Activated CD8-positive, alpha-beta memory T cell treated with anti-CD3 and anti-CD28 coated beads for 36 hours (primary cell): ENCODE measurements at places on chromosomes 2 and 18. TPM values are rescaled to one million over a fixed set of nuclear protein-coding genes. Genes with fewer than 3 reads are reported as not detected.

OSR1 gene
- not detected for total RNA-seq

NETO1 gene
- total RNA-seq = not detected

AQP12B gene
- total RNA-seq = not detected

PID1 gene
- total RNA-seq = not detected

SPP2 gene
- total RNA-seq = not detected

DYNAP gene
- total RNA-seq = not detected

INPP5D gene
- 43.1 TPM for total RNA-seq

FAM161A gene
- 8.3 TPM for total RNA-seq

ASTL gene
- 18.1 TPM for total RNA-seq

TMEM200C gene
- total RNA-seq = not detected

HOXD9 gene
- not detected for total RNA-seq

PDE1A gene
- not detected for total RNA-seq

INPP1 gene
- 14.7 TPM for total RNA-seq

PER2 gene
- 12.6 TPM for total RNA-seq

OR6B2 gene
- not detected for total RNA-seq

CDH19 gene
- total RNA-seq = not detected

POTEI gene
- total RNA-seq = not detected

CFAP65 gene
- total RNA-seq = not detected

SERPINB3 gene
- total RNA-seq = not detected

DTNA gene
- not detected for total RNA-seq

SOX11 gene
- total RNA-seq = not detected

TMEM17 gene
- total RNA-seq = 0.34 TPM

LCT gene
- 0.25 TPM for total RNA-seq

MBOAT2 gene
- 3.5 TPM for total RNA-seq

ASXL2 gene
- total RNA-seq = 84.2 TPM

ZNF532 gene
- total RNA-seq = 2.6 TPM
